ENCODE measurements at places on chromosomes 3 and 15. TPM values are rescaled to one million over a fixed set of nuclear protein-coding genes. Genes with fewer than 3 reads are reported as not detected.

AHSG gene
- total RNA-seq: not detected

SRGAP3 gene
- 0.86 TPM for total RNA-seq

GRCh38 chr3:138975351-138975750 is 28.3 kb downstream of the FOXL2NB start:
- no peak for DNase-seq

CYP1A2 gene
- total RNA-seq: not detected

GRCh38 chr3:43959498-43960447 is 269.0 kb downstream of the ABHD5 start:
- no peak for DNase-seq

DNA sequence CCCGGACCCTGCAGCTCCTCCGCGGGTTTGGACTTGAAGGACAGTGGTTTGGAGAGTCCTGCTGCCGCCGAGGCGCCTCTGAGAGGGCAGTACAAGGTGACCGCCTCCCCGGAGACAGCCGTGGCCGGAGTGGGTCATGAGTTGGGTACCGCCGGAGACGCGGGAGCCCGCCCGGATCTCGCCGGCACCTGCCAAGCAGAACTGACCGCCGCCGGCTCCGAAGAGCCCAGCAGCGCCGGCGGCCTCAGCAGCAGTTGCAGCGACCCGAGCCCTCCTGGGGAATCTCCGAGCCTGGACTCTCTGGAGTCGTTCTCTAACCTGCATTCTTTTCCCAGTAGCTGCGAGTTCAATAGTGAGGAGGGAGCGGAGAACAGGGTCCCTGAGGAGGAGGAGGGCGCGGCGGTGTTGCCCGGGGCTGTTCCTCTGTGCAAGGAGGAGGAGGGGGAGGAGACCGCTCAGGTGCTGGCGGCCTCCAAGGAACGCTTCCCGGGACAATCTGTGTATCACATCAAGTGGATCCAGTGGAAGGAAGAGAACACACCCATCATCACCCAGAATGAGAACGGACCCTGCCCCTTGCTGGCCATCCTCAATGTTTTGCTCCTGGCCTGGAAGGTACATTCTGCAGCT is 634 bp downstream of the MINDY2 start:
- DNase-seq: peak; percentile 13
